T1000 (cell line): ENCODE measurements at places on chromosomes 16 and 17.

DNA sequence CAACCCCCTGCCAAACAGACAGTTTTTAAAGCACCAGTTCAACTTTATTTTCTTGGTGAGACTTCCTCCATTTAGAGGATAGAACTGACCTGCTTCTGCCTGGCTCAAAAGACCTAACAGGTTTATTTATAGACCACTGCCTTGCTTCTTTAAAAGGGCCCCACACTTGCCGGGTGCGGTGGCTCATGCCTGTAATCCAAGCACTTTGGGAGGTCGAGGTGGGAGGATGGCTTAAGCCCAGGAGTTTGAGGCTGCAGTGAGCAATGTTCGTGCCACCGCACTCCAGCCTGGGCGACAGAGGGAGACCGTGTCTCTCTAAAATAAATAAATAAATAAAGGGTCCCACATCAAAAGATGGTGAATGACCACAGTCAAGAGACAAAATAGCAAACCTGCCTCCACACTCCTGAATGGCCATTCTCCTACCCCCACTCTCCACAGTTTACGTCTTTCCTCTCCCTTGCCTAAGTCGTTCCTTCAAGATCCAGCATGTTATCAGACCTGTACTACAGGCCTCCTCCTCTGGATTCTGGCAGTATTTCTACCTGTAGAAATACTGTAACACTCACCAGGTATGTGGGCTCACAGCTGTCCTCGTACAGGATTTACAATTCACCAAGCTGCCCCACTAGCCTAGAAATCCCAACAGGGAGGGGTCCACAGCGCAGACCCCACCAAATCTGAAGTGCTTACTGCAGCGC, 95.6 kb downstream of the SMG6 start:
- no peak for DNase-seq

DNA sequence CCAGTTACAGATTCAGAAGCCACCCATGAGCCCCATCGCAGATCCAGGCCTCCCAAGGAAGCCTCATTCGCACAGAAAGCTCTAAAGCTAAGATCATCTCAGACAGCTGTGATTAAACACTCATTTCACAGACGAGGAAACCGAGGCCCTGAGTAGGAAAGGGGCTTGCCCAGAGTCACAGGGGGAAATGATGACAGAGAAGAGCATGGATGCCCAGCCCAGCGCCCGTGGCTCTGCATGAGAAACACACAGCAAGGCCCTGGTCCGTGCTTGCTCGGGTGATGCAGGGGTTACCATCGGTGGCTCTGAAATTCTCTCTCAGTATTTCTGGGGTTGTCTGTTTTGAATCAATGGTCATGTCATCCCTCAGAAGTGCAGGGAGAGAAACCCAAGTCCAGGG, 109.6 kb downstream of the C16orf78 start:
- no peak for DNase-seq

GRCh38 chr17:42548070-42548837, 4.5 kb upstream of the HSD17B1 start:
- DNase-seq, result no peak

DNA sequence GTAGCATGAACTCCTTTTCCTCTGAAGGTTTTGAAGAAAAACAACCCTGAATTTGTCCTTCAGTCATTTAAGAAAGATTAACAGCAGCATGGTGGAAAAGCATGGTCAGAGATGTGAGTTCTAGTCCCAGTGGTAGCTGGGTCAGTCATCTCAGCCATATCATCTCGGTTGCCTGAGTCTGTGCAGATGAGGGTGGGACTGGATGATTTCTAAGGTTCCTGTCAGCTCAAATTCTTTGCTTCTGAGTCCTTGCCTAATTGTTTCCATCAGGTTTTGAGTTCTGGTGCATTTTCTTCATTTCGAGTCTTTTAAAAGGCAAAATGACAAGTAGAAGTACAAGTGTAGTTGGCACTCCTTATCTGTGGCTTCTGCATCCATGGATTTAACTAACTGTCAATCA, 63.9 kb downstream of the TNRC6C start:
- DNase-seq, result no peak

- peak; percentile 57 for DNase-seq
Measured at GRCh38 chr17:17694169-17695081, 13.2 kb downstream of the RAI1 start.

DNA sequence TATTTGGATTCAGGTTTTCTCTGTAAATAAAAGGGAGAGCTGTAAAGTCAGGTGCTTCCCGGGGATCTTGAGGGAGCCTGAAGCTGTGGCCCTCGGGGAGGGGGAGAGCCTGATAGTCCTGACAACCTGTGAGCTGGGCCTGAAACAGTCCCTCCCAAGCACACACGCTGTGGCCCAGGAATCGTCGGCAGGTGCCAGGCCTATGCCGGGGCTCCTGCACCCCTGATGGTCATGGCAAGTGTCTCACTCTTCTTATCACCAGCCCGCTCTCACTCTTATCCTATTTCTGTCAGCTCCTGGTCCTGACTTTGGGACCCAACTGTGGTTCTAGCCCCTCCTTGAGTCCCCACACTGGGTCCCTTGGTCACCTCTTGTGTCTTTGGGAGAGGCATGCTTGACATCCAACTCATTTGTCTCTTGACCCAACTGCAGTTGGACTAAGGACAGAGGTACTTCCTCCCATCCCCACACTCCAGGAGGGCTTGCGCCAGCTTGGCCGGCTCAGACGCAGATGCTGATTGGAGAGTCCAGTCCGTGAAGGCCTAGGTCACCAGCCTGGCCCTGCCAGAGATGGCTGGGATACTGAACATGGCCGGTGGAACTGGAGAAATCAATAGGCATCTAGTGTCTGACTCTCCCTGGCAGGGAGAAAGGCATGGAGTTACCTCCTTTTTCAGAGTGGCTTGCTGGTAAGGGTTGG, 170.5 kb upstream of the WSCD1 start:
- no peak for DNase-seq

- peak; percentile 46 for DNase-seq
Measured at GRCh38 chr17:6473128-6473767, 29.0 kb downstream of the PIMREG start.

DNA sequence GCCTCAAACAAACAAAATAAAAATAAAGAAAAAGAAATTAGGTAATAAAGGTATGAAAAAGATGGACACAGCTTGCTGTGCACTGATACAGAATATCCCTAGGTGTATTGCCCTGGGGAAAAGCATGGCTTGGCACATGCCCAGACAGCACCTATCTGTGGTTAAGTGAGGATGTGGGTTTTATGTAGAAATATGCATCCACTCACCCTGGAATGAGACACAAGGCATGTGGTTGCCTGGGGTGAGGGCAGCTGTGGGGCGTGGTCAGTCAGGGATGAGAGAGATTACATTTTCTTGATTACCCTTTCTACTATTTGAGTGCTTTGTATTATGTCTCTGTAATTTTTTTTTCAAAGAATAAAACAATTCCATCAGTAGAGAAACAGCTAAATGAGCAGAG, 6.9 kb downstream of the PLLP start:
- DNase-seq, result peak; percentile 42

- no peak for DNase-seq
Measured at GRCh38 chr16:85553436-85554113, 59.5 kb upstream of the GSE1 start.

GRCh38 chr16:58417600-58417999, 25.3 kb downstream of the GINS3 start:
- DNase-seq, result no peak

DNA sequence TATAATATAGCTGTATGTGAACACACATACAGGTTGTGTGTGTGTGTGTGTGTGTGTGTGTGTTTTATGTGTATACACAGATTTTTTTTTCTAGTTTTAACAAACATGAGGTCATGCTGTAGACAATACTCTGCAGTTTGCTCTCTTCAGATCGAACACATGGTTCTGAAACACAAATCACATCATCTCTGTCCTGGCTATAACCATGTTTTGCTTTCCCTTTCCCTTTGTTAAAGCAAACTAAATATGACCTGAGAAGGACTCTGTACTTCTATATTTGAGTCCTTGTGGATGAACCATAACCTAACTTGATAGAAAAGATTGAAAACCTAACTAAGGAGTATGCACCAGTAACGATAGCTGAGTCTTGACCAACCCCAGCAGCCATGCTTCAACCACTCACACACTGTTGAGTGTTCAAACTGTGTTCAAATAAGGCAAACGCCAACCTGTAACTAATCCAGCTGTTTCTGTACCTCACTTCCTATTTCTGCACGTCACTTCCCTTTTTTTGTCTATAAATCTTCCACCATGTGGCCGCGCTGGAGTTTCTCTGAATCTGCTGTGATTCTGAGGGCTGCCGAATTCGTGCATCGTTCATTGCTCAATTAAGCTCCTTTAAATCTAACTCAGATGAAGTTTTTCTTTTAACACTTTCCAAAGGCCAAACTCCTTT, 303.8 kb downstream of the HS3ST3B1 start:
- DNase-seq, result no peak

GRCh38 chr16:82350560-82350959, 180.5 kb upstream of the MPHOSPH6 start:
- no peak for DNase-seq

- no peak for DNase-seq
Measured at GRCh38 chr16:12674071-12674470, 129.6 kb downstream of the CPPED1 start.

- DNase-seq, result no peak
Measured at GRCh38 chr16:1381612-1382406, 30.1 kb downstream of the GNPTG start.

DNA sequence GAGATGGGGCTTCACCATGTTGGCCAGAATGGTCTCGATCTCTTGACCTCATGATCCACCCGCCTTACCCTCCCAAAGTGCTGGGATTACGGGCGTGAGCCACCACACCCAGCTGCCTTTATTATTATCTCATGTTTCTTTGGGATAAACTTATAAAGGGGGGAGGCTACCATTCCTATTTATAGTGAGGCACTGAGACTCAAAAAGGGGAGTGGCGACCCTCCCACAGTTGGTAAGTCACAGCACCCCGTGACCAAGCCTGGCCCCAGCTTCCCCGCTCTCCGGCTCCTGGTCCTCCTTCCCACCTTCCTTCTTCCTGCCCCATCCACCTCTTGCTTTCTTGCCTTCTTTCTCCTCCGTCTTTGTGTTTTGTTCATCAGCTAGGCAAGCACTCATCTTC, 5.2 kb downstream of the MYH3 start:
- DNase-seq, result no peak

GRCh38 chr17:35695613-35696012, 35.8 kb upstream of the RASL10B start:
- DNase-seq, result no peak

DNA sequence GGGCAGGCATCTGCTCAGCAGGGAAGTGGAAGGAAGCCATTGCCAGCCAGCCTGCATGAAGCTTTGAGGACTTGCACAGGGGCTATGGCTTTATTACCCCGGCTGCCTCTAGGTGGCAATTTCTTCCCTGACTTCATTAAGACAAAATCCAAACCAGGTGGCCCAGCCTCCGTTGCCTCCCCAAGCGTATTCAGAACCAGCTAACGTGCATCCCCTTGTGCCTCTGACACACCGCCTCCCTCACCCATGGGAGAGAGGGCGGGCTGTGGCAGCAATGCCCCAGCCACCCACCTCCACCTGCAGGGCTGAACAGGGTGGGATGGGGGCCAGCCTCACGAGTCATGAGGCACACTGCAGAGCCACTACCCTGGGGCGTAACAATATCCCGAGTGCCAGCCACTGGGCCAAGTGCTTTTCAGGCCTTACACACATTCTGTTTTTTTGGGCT, 6.8 kb downstream of the KIFC3 start:
- no peak for DNase-seq

- no peak for DNase-seq
Measured at GRCh38 chr16:10589109-10589508, 8.7 kb upstream of the EMP2 start.

GRCh38 chr16:83742124-83742899, 65.5 kb upstream of the HSBP1 start:
- no peak for DNase-seq

GRCh38 chr16:81646561-81646960, 132.5 kb upstream of the PLCG2 start:
- peak; percentile 4 for DNase-seq

DNA sequence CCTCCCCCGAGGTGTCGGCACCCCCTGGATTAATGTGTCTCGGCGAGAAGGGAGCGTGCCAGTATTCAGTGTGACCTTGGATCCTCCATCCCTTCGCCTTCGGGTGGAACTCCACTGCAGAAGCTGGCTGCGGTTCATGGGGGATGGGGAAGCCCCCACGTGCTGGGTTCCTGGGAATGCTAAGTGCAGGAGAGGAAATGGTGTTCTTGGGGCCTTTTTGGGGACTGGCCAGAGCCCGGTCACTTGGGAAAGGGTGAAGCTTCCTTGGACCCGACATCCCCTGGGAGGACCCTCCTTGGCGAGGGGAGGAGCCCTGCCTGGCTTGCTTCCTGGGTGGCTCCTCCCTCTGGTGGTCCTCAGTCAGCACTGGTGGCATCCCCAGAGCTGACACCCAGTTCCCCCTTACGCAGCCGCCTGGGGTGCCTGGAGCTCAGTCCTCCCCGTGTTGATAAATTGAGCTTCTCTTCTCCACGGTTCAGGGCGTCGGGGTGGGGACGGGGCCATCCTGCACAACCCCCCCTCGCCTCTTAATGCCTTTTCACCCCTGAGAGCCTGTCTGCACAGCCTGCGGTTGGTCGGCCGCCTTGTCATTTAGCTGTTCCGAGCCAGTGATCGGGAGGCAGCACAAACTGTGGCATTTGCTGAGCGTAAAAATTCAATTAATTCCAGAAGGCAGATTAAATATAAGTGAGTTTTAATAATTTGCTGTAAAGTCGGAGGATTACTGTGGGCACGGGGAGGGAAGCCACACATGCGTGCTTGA, 30.7 kb upstream of the GSE1 start:
- no peak for DNase-seq

GRCh38 chr16:89022051-89022836, 45.2 kb upstream of the CBFA2T3 start:
- DNase-seq, result no peak

DNA sequence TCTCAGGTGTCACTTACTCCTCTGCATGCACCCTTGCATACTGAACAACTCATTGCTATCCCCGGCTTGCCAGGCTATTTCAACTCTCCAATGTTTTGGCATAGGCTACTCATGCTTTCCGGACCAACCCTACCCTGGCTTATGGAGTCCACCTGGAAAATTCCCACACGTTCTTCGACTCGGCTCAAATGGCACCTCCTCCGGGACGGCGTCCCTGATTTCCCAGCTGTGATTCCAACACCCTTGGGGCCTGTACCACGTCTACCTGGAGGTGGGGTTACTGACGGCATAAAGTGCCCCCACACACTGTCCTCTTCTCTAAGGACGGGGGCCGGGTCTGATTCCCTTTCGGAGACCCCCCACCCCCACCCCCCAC, 498 bp downstream of the SMYD4 start:
- peak; percentile 18 for DNase-seq

DNA sequence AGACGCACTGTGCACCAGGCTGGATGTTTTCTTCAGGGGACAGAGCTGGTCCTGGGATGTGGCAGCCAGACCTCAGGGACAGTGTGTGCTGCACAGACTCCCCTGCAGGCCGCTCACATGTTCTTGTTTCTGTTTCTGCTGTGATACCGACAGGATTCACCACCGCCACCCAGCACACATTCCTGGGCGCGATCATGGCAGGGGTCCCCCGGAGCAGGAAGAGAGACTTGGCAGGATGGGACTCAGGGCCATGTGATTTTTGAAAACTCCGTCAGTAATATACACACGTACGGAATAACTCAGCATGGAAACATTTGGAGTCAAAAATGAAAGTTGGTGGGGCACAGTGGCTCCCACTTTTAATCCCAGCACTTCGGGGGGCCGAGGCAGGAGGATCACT, 79.0 kb downstream of the HAPSTR1 start:
- no peak for DNase-seq

- no peak for DNase-seq
Measured at GRCh38 chr17:34391241-34391640, 28.2 kb upstream of the CCL1 start.
